ENCODE measurements at places on chromosomes 5 and 9. TPM values are rescaled to one million over a fixed set of nuclear protein-coding genes. Genes with fewer than 3 reads are reported as not detected.

DNA sequence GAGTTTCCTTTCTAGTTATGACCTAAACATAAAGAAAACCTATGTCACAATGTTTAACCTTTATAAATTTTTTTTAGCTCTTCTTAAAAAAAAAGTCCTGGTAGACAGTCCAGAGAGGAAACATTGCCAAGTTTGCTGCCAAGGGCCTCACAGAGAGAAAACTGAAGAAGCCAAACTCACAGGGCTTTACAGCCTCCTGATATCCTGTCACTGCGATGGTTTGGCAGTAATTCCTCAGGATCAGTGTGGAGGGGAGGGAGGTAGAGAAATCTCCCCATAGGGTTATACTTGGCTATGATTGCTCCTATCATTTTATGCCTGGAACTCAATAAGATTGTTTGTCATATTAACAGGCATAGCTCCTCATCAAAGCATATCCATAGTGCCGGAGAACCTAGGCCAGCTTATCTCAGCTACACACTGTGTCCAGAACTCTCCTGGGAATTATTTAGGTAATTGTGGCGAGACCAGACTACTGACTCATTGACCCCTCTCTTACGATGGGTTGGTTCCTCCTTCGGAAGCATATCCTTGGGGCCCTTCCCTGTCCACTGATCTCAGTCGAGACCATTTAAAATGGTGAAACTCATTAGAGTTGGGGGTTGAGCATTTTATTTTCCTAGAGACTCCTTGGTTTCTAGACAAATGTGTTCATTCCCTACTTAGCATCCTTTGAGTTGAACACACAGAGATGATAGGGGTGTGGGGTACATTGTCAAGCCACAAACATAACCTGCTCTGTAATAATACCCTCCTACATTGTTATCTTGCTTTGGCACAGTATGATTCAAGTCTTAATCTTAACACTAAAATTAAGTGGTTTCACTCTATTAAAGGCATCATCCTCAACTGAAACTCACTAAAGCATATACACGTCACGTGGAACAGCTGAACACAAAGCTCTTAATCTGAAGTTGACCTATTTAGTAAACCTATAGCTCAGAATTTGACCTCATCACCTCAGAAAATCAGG lies 53.4 kb upstream of the TMC1 start:
- no peaks in the 10 kb centered on the region for H3K36me3 ChIP-seq
- peaks cover 3% of the 10 kb centered on the region for H3K4me1 ChIP-seq
- H3K27ac ChIP-seq = no peak overlapping the region
- no peak for DNase-seq
- no peak overlapping the region for H3K4me3 ChIP-seq

DNA sequence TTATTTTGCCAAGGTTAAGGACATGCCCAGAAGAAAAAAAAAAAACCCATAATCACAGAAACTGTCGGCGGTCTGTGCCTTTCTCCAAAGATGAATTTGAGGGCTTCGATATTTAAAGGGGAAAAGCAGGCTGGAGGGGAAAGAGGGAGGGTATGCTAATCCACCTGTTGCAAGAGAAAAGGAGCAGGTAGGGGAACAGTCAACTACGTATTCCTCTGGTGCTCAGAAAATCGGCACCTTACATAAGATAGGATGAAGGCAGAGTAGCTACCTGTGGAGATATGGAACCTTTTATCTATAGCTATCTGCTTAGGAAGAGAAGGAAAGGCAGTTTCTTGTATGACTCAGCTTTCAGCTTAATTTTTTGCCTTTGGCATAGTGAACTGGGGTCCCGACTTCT lies 77.7 kb downstream of the PTCD2 start:
- H3K27me3 ChIP-seq = no peaks in the 10 kb centered on the region
- H3K4me1 ChIP-seq = no peaks in the 10 kb centered on the region
- no peaks in the 10 kb centered on the region for H3K36me3 ChIP-seq
- DNase-seq = no peak
- H3K4me3 ChIP-seq = no peak overlapping the region

- no peak overlapping the region for H3K27ac ChIP-seq
- peaks cover 2% of the 10 kb centered on the region for H3K4me1 ChIP-seq
- no peak for DNase-seq
- H3K4me3 ChIP-seq = no peak overlapping the region
- H3K27me3 ChIP-seq = no peaks in the 10 kb centered on the region
- H3K36me3 ChIP-seq = no peaks in the 10 kb centered on the region
These were observed 90.1 kb downstream of the CAVIN4 start for GRCh38 chr9:100668024-100668423.

DNA sequence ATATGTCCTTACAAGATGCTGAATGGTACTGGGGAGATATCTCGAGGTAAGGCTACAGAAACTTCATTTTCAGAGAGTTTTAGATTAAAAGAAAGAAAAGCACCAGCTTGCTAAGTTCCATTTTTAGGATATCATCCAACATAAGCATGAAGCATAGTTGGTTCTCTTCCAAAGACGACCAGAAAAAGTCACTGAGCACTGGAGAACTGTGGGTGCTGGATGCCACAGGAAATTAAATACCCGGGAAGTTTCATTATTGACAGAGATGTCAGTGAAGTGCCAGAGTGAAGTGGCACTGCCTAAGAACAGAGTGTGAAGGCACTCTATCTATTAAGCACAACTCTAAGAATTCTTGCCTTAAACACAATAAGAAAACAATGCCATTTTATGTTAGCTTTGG lies 76.8 kb downstream of the PIK3R1 start:
- H3K27ac ChIP-seq = no peak overlapping the region
- H3K36me3 ChIP-seq = peaks cover 53% of the 10 kb centered on the region
- no peaks in the 10 kb centered on the region for H3K27me3 ChIP-seq
- DNase-seq = no peak
- H3K4me3 ChIP-seq = no peak overlapping the region

- no peak overlapping the region for H3K27ac ChIP-seq
- no peak for DNase-seq
- H3K36me3 ChIP-seq = no peaks in the 10 kb centered on the region
- H3K4me3 ChIP-seq = no peak overlapping the region
These were observed 150.4 kb downstream of the SPOCK1 start for GRCh38 chr5:137348759-137349158.

GRCh38 chr9:134839455-134840125 lies 41.0 kb upstream of the FCN2 start:
- no peak overlapping the region for H3K4me3 ChIP-seq
- H3K4me1 ChIP-seq = no peaks in the 10 kb centered on the region
- DNase-seq = peak; percentile 79
- H3K27me3 ChIP-seq = no peaks in the 10 kb centered on the region
- no peaks in the 10 kb centered on the region for H3K36me3 ChIP-seq

DNA sequence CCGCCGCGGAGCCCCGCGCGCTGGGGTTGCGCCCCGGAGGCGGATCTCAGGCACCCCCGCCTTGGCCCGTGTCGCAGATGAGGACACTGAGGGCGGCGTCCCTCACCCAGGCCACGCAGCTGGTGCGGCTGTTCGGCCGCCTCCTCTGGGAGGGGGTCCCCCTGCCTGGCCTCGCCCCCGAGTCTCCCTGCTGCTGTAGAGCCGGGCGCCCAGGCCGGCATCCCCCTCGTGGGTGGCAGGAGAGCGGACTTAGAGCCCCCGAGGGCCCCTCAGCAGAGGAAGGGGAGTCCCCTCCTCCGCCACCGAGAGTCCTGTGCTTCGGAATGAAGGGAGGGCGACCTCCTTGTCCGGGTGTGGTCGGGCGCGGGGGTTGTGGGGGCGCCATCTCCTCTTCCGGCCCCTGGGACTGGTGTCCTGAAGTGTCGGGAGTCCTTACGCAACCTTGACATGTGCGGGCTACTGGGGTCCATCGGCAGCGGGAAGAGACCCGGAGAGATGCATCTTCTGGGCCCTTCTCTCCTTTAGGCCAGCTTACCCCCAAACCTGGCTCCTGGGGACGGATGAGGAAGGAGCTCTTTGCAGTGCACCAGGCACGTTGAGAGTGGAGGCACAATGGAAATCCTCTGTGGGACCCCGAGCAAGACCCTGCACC lies 11.7 kb upstream of the EXOSC2 start:
- peak; percentile 80 for DNase-seq
- H3K4me1 ChIP-seq = no peaks in the 10 kb centered on the region

GRCh38 chr9:88799541-88800328 lies 191.5 kb upstream of the S1PR3 start:
- H3K27ac ChIP-seq = no peak overlapping the region
- H3K4me1 ChIP-seq = peaks cover 8% of the 10 kb centered on the region
- DNase-seq = peak; percentile 61
- H3K4me3 ChIP-seq = peak overlapping the region; percentile 30

DNA sequence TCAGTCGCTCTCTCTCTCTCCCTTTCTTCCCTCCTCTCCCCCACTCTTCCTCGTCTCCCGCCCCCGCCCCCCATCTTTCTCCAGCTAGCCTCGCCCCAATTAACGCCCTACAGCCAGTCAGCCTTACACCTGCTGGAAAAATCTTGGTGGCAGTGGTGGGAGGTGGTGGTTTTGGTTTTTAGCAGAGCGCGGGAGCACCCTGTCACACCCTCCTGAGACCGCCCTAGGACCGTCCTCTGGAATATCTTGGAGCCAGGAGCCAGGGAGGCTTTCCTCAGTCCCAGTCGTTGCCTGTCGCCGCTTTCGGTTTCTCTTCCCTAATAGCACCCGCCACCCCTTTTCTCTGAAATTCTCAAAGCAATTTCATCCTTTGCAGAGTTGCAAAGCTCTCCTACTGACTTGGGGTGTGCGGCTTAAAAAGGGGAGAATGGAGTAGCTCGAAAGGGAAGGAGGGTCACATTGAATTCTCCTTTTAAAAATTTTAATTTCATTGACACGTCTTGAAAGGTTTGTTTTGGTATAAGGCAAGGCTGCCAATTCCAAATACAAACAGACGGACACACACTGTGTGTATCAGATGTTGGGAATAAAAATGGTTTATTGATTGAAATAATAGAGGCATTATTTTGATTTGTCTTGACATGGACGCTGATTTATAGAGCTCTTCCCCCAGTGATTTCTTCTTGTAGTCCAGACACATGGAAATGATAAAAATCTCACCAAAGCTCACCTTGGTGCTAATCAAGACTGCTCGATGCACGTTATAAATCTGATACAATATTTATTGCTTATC lies 301.3 kb downstream of the PARP8 start:
- peak; percentile 78 for DNase-seq
- peak overlapping the region; percentile 78 for H3K4me3 ChIP-seq
- H3K27ac ChIP-seq = no peak overlapping the region
- no peaks in the 10 kb centered on the region for H3K4me1 ChIP-seq
- no peaks in the 10 kb centered on the region for H3K36me3 ChIP-seq
- H3K27me3 ChIP-seq = peaks cover 87% of the 10 kb centered on the region

DNA sequence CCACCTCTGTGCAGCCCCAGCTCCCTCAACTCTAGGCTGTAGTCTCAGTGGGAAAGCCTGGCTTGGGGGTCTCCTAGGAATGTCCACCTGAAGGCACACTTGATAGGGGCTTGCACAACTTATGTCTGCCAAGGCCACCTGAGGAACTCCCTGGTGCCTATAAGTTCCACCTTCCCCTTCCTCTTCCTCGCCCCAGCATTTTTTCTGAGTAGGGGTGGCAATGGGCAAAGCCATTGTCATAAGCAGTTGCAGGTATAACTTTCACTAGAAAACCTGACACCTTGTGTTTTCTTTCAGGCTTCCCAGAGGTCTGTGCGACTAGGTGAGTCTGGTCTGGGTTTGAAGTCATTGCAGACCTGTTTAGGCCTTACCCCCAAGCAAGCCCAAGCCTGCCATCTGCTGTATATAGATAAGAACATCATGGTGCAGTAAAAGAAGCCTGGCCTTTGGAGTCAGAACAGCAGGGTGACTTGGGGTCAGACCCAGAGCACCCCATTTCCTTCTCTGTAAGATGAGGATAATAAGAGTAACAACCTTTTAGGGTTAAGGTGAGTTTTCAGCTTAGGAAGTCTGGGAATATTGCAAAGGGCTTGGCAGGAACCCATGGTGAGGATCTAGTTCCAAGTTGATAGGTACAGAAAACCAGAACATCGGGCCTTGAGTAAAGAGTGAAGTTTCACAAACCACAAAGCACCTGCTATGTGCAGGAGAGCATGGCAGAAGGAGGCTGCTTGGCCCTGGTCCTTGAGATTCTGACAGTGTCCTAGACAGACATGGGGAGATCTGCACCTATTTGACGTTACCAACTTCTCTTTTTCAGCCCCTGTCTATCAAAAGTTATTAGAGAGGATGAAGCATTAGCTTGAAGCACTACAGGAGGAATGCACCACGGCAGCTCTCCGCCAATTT lies 33.8 kb downstream of the TGFBI start:
- H3K27ac ChIP-seq = no peak overlapping the region
- no peaks in the 10 kb centered on the region for H3K4me1 ChIP-seq
- H3K4me3 ChIP-seq = no peak overlapping the region
- H3K36me3 ChIP-seq = no peaks in the 10 kb centered on the region
- H3K27me3 ChIP-seq = no peaks in the 10 kb centered on the region

DNA sequence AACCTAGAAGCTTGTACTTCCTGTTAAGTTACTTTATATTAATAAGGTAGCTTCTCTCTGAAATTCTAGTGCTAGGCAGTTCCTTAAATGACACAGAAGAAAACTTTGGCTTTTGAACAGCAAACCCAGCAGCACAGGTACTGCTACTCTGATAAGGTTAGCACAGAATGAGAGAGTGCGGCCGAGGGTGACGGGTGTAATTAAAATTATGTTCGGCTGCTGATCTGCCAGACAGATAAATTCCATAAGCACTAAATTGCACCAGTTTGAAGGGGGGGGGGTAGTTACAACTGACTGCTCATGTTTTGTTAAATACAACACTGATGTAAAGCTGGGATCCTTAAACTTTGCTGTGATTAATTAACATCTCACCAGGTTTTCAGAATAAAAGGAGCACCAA lies 475.1 kb downstream of the SPOCK1 start:
- no peaks in the 10 kb centered on the region for H3K4me1 ChIP-seq
- no peak for DNase-seq
- H3K27me3 ChIP-seq = no peaks in the 10 kb centered on the region
- no peak overlapping the region for H3K27ac ChIP-seq
- no peak overlapping the region for H3K4me3 ChIP-seq

DNA sequence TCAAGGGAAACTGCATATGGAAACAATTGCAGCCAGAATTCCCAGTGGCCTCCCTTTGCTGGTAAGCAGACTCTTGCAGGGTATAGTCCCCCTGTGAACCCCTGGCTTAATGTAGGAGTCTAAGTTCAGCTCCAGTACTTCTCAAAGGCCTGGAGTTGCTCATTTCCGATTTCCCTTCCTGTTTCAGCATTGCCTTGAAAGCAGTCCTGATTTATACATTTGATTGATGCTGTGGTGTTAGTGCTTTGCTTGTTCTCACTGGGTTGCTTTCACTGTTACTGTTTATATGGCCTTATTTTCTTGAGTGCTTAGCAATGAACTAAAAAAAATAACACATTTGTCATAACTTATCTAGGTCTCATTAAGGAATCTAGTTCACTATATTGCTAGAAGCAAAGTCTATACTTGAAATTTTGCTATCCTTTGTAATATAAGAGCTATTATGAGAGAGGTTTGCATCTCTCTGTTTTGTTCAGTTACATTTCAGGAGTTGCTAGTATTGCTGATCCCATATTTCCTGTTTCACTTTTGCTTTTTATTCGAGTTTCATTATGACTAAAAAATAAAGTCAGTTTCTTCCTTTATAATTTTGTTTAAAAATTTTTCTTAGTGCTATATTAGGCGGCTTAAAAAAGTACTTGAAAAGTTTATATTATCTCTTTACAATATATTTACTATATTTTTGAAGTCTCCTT lies 122.4 kb upstream of the NMUR2 start:
- no peak overlapping the region for H3K4me3 ChIP-seq
- no peaks in the 10 kb centered on the region for H3K36me3 ChIP-seq
- H3K27ac ChIP-seq = no peak overlapping the region

OTP gene
- not detected for total RNA-seq

SURF1 gene
- total RNA-seq = 48.9 TPM

CAMK4 gene
- total RNA-seq = 1.9 TPM

ITGA1 gene
- total RNA-seq = 1.4 TPM

SPATA31A1 gene
- not detected for total RNA-seq

CRB2 gene
- 1.7 TPM for total RNA-seq

SLC6A18 gene
- total RNA-seq = not detected

All from endodermal cell (in vitro differentiated cells).